ENCODE measurements at places on chromosomes 16 and 17.

- no peaks in the 10 kb centered on the region for H3K4me1 ChIP-seq
- no peak overlapping the region for H3K4me3 ChIP-seq
- no peak overlapping the region for H3K27ac ChIP-seq
- H3K27me3 ChIP-seq = no peaks in the 10 kb centered on the region
- H3K36me3 ChIP-seq = no peaks in the 10 kb centered on the region
Measured at GRCh38 chr17:74394275-74394950, 27.1 kb downstream of the GPR142 start.

- H3K36me3 ChIP-seq = peaks cover 2% of the 10 kb centered on the region
- H3K27me3 ChIP-seq = no peaks in the 10 kb centered on the region
- no peak for DNase-seq
- no peak overlapping the region for H3K4me3 ChIP-seq
Measured at GRCh38 chr16:61900482-61900881, 135.8 kb downstream of the CDH8 start.

GRCh38 chr17:46984892-46985291, 5.8 kb upstream of the RPRML start:
- DNase-seq = no peak
- H3K4me1 ChIP-seq = peaks cover 2% of the 10 kb centered on the region
- no peaks in the 10 kb centered on the region for H3K27me3 ChIP-seq
- H3K27ac ChIP-seq = no peak overlapping the region

GRCh38 chr16:20049831-20050230, 23.9 kb downstream of the GPR139 start:
- H3K27me3 ChIP-seq = no peaks in the 10 kb centered on the region
- H3K27ac ChIP-seq = no peak overlapping the region

- DNase-seq = no peak
- H3K27ac ChIP-seq = no peak overlapping the region
- H3K27me3 ChIP-seq = no peaks in the 10 kb centered on the region
- H3K36me3 ChIP-seq = no peaks in the 10 kb centered on the region
- peaks cover under 1% of the 10 kb centered on the region for H3K4me1 ChIP-seq
Measured at GRCh38 chr17:34840750-34841149, 120.5 kb downstream of the CCT6B start.

DNA sequence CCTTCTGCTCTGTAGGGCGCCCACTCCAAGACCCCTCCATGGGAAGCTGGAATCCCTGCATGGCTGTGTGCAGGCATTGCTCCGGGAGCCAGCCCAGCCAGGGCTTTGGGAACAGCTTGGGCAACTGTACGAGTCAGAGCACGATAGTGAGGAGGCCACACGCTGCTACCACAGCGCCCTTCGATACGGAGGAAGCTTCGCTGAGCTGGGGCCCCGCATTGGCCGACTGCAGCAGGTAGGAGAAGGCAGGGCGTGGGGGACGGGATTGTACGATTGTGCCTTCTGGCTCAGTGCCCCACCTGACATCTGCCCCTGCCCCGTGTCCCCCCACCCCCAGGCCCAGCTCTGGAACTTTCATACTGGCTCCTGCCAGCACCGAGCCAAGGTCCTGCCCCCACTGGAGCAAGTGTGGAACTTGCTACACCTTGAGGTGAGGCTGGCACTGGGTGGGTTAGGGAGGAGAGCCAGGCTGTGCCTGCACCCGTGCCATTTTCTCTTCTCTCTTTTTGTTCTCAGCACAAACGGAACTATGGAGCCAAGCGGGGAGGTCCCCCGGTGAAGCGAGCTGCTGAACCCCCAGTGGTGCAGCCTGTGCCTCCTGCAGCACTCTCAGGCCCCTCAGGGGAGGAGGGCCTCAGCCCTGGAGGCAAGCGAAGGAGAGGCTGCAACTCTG, 8.7 kb upstream of the TMEM88 start:
- no peak overlapping the region for H3K27ac ChIP-seq
- no peaks in the 10 kb centered on the region for H3K36me3 ChIP-seq
- peaks cover 3% of the 10 kb centered on the region for H3K27me3 ChIP-seq
- DNase-seq = no peak
- no peak overlapping the region for H3K4me3 ChIP-seq

DNA sequence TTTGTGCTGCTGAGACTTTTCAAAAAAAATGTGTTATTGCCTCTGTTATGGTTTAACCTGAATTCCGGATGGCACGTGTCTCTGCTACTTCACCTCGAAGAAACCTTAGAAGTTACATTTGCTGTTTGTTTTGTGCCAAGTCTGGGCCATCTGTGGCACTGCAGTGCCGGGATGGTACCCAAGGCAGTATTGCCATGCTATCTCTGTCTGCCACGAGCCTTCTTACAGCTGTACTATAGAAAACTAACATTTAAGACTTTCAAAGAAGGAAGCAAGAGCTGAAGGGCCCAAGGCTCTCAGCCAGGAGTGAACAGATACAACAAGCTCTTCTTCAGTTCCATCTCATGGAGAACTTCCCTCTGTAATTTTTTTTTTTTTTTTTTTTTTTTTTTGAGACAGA, 73.7 kb upstream of the NOL11 start:
- no peak for DNase-seq
- H3K27me3 ChIP-seq = no peaks in the 10 kb centered on the region
- no peak overlapping the region for H3K27ac ChIP-seq
- H3K4me1 ChIP-seq = no peaks in the 10 kb centered on the region
- no peaks in the 10 kb centered on the region for H3K36me3 ChIP-seq
- no peak overlapping the region for H3K4me3 ChIP-seq

DNA sequence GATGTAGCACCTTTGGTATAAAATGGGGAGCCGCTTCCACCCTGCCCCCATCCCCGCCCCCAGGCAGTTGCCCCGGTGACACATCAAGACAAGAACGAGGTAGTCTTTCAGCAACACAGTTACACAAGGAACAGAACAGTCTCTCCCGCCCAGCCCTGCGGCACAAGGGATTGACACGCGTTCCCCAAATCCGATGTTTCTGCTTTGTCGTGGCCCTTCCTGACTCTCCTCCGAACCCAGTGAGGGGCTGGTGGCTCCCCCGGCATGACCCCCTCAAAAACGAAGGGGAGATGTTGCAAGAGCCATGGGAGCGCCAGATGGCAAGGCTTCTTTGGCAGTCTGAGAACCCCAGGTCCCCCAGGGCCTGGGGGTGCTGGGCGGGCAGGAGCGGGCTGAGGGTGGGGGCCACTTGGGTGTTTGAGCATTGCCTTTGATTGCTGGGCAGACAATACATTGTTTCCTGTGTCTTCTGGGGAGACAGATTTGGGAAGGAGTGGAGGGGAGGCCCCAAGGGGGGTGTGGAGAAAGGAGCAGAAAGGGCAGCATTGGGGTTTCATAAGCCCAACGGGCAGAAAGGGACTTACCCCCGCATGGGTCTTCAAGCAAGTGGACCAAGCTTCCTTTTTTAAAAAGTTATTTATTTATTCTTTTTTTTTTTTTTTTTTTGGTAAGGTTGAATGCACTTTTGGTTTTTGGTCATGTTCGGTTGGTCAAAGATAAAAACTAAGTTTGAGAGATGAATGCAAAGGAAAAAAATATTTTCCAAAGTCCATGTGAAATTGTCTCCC, 16.6 kb downstream of the COL1A1 start:
- H3K36me3 ChIP-seq = peaks cover 33% of the 10 kb centered on the region
- no peak overlapping the region for H3K4me3 ChIP-seq
- no peak overlapping the region for H3K27ac ChIP-seq
- peaks cover 1% of the 10 kb centered on the region for H3K4me1 ChIP-seq
- H3K27me3 ChIP-seq = no peaks in the 10 kb centered on the region
- DNase-seq = no peak

DNA sequence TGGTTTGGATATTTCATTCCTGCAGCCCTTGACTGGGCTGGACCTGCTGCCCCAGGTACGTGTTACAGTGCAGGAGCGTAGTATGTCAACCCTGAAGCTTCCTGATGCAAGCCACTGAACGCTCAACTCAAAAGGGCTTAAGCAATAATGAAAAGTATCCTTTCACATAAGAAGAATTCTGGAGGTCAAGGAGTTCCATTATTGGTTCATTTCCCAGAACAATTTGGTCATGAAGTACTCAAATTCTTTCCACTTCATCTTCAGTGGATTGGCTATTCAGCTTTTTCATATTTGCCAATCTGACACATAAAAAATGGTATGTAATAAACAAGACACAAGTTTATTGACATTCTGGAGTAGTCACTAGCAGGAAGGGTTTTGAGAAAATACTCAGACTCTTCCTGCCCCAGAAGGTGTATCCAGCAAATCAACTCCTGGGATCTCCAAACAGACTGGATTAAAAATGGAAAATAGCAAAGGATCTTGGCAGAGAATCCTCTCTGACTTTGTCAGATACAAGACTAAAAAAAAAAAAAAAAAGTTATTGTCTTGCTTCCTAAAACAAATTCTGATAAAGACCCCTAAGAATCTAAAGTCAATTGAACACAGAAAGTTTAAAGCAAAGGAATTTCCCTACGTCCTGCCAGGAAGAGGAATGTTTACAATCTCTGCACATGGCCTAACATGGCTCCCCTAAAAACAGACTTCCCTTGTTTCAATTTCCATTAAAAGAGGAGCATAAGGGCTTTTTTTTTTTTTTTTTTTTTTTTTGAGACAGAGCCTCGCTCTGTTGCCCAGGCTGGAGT, 37.5 kb upstream of the WSB1 start:
- no peaks in the 10 kb centered on the region for H3K4me1 ChIP-seq
- no peak for DNase-seq
- no peaks in the 10 kb centered on the region for H3K27me3 ChIP-seq
- H3K27ac ChIP-seq = no peak overlapping the region

- no peaks in the 10 kb centered on the region for H3K36me3 ChIP-seq
- no peak overlapping the region for H3K4me3 ChIP-seq
- no peak for DNase-seq
Measured at GRCh38 chr17:79695797-79696609, 34.7 kb upstream of the ENPP7 start.

DNA sequence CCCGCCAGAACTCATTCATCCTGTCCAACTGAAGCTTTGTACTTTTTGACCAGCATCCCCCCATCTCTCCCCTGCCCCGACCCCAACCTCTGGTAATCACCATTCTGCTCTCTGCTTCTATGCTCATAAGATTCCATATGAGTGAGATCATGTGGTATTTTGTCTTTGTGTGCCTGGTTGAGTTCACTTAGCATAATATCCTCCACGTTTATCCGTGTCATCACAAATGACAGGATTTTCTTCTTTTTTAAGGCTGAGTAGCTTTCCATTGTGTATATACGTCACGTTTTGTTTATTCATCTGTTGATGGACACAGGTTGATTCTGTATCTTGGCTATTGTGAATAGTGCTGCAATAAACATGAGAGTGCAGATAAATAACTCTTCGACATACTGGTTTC, 278.9 kb downstream of the SNX29 start:
- H3K27ac ChIP-seq = no peak overlapping the region
- no peaks in the 10 kb centered on the region for H3K4me1 ChIP-seq
- H3K27me3 ChIP-seq = no peaks in the 10 kb centered on the region

- H3K36me3 ChIP-seq = no peaks in the 10 kb centered on the region
- no peak overlapping the region for H3K4me3 ChIP-seq
- 0 out of 2 replicates have a peak, but pooled peaks cover 1% of the 10 kb centered on the region for H3K4me1 ChIP-seq
- no peak overlapping the region for H3K27ac ChIP-seq
- DNase-seq = no peak
Measured at GRCh38 chr17:8614988-8615387, 15.5 kb downstream of the MYH10 start.

Measured in iPS DF 6.9 (cell line).